Skin of body (tissue), 3 donors: ENCODE measurements at places on chromosomes 7 and 10.

DNA sequence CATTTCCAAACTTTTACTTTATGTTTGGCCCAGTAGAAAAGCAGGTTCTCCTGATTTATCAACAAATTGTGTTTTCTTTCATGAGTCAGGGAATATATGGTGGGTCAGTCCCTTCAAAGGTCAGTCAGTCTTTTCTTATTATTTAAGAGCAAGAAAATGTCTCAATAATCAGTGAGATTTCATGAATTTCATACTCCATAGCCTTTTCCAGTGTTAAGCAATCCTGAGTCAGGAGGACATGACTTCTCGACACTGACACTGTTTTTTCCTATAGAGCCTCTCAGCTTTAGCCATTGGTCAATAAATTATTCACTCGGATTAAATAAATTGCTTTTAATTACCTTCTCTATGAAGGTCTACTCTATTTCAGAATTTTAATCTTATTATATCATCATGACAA, 334.5 kb downstream of the SORCS1 start:
- no peak for DNase-seq

DNA sequence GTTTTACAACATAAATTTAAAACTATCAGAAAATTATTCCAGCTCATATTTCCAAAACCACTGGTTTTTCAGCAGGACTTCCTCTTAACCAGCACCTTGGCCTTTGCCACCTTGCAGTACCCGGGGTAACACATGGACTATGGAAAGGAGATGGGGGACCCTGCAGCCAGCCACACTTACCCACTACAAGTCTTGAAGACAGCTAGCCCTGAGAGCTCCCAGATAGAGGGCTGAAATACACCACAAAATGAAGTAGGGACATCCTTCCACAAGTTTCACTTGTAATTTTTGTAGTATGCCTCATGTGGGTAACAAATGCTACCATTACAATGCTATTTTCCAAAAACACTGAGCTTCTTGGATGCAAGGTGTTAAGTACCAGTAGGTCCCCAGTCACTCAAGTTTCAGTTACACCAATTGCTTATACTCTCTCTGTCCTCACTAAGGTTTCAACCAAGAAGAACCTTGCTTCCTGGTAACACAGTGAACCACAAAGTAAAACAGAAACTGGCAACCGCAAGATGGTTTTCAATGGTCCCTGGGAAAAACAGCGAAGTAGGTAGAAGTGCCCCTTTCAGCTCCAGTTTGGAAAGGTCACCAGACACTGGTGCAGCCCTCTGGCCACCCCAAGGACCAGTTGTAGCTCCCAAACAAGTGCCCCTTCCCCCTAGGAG, 110.9 kb downstream of the SGMS1 start:
- DNase-seq = no peak

- DNase-seq = no peak
Measured at GRCh38 chr7:98831641-98832221, 38.1 kb downstream of the TMEM130 start.

DNA sequence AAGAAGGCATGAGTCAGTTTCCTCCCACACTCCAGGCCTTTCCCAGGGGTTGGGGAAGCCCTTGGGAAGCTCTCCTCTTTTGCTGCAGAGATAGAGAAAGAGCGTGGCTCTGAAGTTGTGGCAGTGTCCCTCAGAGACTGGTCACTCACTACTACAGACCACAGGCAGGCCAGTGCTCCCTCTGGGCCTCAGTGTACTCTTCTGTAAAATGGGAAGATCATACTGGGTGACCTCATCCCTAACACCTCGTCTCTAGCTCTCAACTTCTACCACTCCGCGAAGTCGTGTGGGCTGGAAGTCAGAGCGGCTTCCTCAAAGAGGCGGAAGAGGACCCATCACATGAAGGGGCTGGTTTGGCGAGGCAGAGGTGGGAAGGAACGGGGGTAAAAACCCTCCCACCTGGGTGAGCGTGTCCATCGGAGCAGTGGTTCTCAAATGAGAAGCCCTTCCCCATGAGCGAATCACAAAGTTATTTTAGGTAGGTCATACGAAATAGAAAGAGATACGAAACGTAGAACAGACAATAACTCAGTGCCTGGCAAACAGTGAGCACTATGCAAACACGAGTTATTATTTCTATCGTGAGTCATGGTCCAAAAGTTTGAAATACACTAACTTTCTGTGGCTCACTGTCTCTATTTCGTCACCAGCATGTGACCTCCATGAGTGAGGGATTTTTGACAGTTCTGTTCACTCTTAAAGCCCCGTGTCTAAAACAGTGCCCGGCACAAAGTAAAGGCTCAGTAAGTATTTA, 32.7 kb downstream of the PRKAG2 start:
- no peak for DNase-seq
